Activated gamma-delta T cell treated with Interleukin-2 at 50 U/mL for 16 hours (primary cell): ENCODE measurements at places on chromosomes 4 and X.

DNA sequence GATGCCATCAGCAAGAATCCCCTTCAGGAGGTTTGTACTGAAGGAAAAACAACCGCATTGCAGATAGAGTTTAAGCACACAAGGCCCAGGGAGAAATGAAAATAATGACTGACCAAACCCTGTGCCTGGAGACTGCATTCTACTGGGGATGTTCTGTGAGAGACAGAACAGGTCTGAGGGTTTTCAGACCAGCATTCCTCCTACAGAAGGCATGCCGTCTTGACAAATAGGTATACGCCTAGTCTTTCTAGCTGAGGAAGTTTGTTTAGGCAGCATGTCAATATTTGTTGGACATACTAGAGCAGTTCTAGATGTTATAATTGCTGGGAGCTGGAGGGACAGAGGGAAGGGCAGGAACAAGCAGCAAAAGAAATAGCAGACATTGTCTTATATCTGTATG is 68.4 kb upstream of the SCOC start:
- no peak for DNase-seq

DNA sequence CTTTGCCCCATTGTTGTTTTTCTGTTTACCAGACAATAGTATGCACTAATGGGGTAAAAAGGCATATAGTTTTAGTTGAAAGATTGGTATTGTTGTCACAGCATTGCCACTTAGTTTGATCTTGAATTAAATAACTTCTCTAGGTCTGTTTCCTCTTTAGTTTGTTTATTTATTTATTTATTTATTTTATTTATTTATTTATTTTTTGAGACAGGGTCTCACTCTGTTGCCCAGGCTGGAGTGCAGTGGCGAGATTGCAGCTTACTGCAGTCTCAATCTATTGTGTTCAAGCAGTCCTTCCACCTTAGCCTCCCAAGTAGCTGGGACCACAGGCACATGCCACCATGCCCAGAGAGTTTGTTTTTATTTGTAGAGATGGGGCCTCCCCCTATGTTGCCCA is 138.6 kb downstream of the KDM6A start:
- DNase-seq = no peak

- DNase-seq = no peak
These were observed 328.6 kb upstream of the F9 start for GRCh38 chrX:139201924-139202323.

GRCh38 chr4:87316961-87317360 is 5.7 kb downstream of the HSD17B13 start:
- no peak for DNase-seq

DNA sequence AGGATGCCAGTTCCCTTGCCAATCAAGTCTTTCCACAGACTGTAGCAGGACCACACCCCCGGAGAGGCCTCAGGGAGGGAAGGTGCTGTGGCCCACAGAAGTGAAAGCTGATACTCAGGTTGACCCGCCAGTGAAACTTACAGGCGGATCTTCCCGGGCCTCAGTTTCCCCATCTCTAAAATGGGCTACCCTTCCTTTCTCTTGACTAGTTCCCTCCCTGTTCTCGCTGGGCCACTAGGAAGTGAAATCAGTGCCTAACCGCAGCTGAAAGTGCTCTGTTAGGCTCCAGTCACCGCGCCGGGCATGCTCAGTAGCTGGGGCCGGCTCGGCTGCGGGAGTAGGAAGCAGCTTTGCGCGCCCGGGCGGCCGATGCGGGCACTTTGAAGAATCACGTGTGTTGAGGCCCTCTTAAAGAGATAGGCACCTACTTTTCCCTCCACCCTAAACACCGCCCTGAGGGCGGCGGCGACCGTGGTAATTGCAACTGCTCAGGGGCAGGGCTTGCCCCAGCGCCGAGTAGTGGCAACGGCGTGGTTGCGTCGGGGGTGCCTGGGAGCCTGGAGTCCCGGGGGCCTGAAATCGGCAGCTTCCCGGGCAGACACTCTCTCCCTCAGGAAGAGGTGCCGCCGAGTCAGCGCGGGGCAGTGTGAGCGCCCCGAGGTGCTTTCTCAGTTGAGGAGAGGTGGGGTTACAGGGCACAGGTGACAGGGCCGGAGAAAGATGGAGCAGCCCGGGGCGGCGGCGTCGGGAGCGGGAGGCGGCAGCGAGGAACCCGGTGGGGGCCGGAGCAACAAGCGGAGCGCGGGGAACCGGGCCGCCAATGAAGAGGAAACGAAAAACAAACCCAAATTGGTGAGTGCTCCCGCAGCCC is at the start of gene DIAPH2:
TSS of gene DIAPH2 (plus strand) at position 504 of the 871 bp plus-strand sequence.
- peak; percentile 57 for DNase-seq

- DNase-seq = no peak
These were observed 278.6 kb upstream of the GNPDA2 start for GRCh38 chr4:45004847-45005565.

DNA sequence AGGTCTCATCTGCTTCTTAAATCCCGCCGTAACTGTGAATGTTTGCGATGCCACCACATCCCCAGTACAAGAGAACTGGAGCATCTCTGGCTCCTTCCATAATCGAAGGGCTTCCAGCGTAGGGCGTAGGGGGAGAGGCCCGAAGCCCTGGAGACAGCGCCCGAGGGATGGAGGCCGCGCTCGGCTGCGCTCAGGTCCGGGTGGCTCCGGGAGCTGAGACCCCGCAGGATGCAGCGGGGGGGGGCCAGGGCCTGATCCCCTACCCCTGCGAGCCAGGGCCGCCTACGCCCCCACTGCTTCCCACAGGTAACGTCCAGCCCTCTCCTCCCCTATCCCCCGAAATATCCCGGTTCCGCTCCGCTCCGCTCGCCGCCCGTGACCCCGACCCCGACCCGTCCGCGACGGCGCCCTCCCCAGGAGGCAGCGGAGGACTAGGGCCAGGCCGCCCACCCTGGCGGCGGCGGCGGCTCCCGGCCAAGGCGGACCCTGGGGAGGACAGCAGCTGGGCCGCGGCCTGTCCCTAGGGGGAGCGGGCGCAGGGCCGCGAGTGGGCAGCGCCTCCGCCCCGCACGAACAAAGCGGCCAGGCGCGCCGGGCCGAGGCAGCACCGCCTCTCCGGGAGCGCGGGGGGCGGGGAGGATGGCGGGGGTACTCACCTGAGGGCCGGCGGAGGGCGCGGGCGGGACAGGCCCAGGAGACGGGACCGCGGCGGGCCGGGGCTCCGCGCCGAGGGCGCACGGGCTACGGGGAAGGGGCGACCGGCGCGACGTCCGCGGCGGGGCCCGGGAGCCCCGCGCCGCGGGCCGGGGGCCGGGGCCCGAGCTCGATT is 723 bp downstream of the WDFY3 start:
- DNase-seq = no peak

- no peak for DNase-seq
These were observed 61.7 kb upstream of the CAMK2D start for GRCh38 chr4:113823291-113823659.

GRCh38 chr4:181272422-181272821 is 970.8 kb upstream of the TENM3 start:
- DNase-seq = no peak

GRCh38 chr4:121198251-121198650 is 34.1 kb upstream of the TNIP3 start:
- DNase-seq = no peak

GRCh38 chrX:125203737-125204578 is 115.7 kb upstream of the TEX13C start:
- DNase-seq = no peak

GRCh38 chrX:107707866-107708265 is 67.7 kb downstream of the TSC22D3 start:
- no peak for DNase-seq
